NCI-H2081 (cell line): ENCODE measurements at places on chromosomes 2 and 18.

DNA sequence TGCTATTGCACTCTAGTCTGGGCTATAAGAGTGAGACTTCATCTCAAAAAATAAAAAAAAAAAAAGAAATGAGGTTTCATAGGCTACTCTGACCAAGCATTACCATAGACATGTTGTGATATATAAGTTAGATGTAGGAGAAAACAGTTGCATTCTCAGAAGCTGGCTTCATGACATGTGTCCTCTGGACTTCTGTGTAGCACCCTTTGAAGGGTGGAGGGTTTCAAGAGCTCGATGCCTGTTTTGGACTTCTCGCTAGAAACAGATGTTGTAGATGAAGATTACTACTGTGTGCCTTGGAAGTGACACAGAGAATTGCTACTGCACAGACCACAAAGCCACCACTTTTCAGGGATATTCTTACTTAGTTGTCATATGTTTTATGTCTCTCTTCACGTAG lies 91.0 kb downstream of the TMEM247 start:
- DNase-seq, result no peak

DNA sequence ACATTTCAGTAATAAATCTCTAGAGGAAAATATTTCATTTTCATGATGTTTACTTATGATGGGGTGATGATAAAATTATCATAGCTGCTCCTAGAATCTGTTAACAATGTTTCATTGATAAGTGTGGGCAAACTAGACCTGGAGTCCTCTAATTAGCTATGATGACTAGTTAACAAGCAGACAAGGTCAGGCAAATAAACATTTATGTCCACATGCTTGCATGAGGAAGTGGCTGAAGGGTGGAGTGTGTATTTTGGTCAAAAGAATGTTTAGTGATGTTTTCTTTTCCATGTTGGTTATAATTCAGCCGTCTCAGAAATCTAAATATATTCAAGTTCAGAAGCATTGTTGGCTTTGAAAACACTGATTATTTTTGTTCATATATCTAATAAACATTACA lies 99.9 kb upstream of the FN1 start:
- no peak for DNase-seq

DNA sequence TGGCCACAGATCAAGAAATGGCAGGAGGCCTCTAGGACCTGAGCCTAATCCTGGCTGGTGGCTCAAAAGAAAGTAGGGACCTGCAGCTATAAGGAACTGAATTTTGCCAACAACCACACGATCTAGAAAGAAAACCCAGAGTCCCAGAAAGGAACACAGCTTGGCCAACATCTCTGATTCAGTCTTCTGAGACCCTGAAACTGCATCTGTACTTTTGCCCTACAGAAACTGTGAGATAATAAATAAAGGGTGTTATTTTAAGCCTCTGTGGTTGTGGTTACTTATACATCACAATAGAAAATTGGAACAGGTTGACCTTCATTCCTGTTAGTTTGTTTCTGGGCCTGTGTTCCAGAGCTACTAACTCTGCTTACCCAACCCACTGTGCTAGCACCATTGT lies 356.8 kb upstream of the ST6GAL2 start:
- no peak for DNase-seq

GRCh38 chr18:58209326-58209725 lies 165.3 kb downstream of the NEDD4L start:
- DNase-seq, result no peak

GRCh38 chr2:220166616-220167015 lies 539.2 kb downstream of the SLC4A3 start:
- no peak for DNase-seq

DNA sequence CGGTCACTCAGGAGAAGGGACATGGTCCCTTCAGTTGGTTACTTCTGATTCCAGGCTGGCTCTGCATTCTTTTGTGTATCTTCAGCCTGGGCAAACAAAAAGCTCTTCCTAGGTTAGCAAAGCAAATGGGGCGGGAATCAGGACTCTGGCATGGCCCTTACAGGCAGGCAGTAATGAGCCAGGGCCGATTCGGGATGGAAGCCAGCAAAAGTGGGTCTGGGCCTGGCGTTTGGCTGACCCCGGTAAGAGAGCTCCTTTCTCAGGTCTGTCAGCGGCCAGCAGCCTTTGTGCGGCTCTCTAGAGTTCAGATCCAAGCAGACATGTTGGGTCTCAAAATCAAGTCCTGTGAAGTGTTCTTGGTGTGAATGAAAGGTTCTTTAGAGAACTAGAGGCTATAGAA lies 81.5 kb upstream of the EML6 start:
- DNase-seq, result no peak

- no peak for DNase-seq
These were observed 128.1 kb upstream of the RBMS1 start for GRCh38 chr2:160621748-160622147.

- no peak for DNase-seq
These were observed 125.5 kb downstream of the LOXHD1 start for GRCh38 chr18:46531482-46531881.

- DNase-seq, result no peak
These were observed 54.7 kb downstream of the MTA3 start for GRCh38 chr2:42622943-42623676.
